ENCODE measurements at places on chromosomes 16 and 17. TPM values are rescaled to one million over a fixed set of nuclear protein-coding genes. Genes with fewer than 3 reads are reported as not detected.

DNA sequence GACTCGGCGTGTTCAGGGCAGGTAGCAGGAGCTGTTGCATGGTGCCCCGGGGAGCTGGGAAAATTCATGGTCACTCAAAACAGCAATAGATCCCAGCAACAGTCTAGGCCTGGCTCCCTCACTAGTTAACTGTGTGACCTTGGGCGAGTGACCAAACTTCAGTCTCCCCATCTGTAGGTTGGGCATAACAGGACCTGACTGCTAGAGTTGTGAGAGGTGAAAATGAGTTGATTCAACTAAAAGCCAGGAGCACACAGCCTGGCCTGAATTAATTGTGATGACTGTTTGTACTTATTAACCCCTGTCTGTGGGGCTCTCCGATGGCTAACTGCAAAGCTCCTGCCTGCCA lies 306.9 kb downstream of the SOX9 start:
- H3K36me3 ChIP-seq: no peaks in the 10 kb centered on the region
- DNase-seq: no peak
- H3K4me1 ChIP-seq: peaks cover 6% of the 10 kb centered on the region
- H3K4me3 ChIP-seq: no peak overlapping the region
- H3K27ac ChIP-seq: no peak overlapping the region

- H3K36me3 ChIP-seq: no peaks in the 10 kb centered on the region
- no peak overlapping the region for H3K4me3 ChIP-seq
- no peaks in the 10 kb centered on the region for H3K27me3 ChIP-seq
These were observed 123.7 kb downstream of the STX8 start for GRCh38 chr17:9451934-9452333.

DNA sequence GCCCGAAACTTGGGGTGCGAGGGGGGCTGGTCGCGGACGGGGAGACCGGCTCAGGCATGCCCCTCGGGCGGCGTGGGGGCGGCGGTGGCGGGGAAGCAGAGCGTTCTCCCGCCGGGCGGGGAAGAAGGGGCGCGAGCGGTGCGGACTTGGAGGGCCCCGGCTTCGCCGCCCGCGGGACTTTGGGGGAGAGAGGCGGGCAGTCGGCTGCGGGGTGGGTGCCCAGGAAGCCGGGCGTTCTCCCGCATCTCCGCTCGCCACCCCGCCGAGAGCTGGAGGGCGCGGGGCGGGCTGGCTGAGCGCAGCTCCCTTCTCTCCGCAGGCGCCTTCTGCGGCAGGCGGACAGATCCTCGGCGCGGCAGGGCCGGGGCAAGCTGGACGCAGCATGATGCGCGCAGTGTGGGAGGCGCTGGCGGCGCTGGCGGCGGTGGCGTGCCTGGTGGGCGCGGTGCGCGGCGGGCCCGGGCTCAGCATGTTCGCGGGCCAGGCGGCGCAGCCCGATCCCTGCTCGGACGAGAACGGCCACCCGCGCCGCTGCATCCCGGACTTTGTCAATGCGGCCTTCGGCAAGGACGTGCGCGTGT lies 772 bp downstream of the NTN1 start:
- H3K36me3 ChIP-seq: no peaks in the 10 kb centered on the region
- H3K4me1 ChIP-seq: peaks cover 7% of the 10 kb centered on the region
- peaks cover 57% of the 10 kb centered on the region for H3K27me3 ChIP-seq
- peak; percentile 8 for DNase-seq

DNA sequence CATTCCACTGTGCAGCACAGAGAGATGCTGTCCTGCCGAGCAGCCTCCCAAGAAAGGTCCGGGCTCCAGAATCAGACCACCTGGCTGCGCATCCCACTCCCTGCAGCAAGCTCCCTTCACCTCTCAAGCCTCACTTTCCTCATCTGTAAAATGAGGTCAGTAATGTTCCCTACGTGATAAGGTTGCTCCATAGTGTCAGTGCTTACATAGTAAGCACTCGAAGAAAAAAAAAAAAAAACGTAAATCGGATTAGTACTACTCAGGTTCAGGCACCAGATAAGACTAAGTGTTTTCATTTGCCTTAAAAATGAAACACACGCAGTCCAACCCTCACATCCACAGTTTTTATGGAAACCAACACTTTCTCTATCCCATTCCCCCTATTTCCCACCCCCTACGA lies 76.7 kb downstream of the CCT6B start:
- H3K36me3 ChIP-seq: no peaks in the 10 kb centered on the region
- H3K4me1 ChIP-seq: no peaks in the 10 kb centered on the region
- no peak for DNase-seq
- H3K4me3 ChIP-seq: no peak overlapping the region
- H3K27me3 ChIP-seq: peaks cover 15% of the 10 kb centered on the region

DNA sequence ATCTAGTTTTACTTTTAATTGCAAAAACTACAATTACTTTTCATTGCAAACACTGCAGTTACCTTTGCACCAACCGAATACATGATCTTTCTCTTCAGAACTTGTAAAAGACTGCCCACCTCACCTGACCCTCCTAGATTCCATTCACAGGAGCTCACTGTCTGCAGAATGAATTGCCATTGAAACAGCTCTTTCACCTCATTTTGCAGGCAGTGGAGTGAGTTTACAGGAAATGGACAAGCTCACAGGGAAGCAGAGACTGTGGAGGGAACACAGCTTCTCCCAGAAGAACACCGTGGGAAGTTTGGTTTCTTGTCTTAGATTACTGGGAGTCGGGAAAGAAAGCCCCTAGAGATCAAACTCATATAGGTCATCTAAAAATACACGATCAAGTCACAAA lies 439.7 kb upstream of the RBFOX1 start:
- H3K4me1 ChIP-seq: no peaks in the 10 kb centered on the region
- H3K27me3 ChIP-seq: no peaks in the 10 kb centered on the region
- no peaks in the 10 kb centered on the region for H3K36me3 ChIP-seq
- no peak overlapping the region for H3K4me3 ChIP-seq

GRCh38 chr16:15866451-15866850 lies 9.6 kb upstream of the MYH11 start:
- no peak overlapping the region for H3K27ac ChIP-seq
- H3K27me3 ChIP-seq: no peaks in the 10 kb centered on the region
- DNase-seq: no peak
- no peak overlapping the region for H3K4me3 ChIP-seq
- H3K4me1 ChIP-seq: no peaks in the 10 kb centered on the region

DNA sequence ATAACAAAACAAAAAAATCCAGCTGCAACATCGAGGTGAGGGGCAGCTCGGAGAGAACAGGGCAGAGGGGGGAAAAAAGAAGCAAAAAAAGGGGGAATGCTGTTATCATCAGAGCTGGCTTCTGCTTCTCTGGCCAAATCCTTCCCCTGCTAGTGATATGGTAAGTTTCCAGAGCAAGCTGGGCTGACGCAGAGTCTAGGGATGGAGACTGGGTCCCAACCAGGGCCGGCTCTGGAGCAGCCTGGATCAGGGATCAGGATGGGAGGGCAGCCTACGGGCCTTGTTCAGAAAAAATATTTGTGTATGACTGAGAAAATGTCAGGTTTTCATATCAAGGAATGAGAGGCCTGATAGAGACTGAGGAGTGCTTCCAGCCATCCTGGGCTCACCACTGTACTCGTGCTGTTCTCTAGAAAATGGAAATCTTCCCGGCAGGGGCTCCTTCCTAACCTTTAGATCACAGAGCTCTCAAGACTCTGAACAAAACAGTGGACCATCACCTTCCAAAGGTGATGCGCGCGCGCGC lies 726 bp upstream of the C1QTNF1 start:
- DNase-seq: no peak
- H3K27ac ChIP-seq: no peak overlapping the region
- peaks cover 6% of the 10 kb centered on the region for H3K4me1 ChIP-seq
- no peaks in the 10 kb centered on the region for H3K36me3 ChIP-seq
- peaks cover 12% of the 10 kb centered on the region for H3K27me3 ChIP-seq

DNA sequence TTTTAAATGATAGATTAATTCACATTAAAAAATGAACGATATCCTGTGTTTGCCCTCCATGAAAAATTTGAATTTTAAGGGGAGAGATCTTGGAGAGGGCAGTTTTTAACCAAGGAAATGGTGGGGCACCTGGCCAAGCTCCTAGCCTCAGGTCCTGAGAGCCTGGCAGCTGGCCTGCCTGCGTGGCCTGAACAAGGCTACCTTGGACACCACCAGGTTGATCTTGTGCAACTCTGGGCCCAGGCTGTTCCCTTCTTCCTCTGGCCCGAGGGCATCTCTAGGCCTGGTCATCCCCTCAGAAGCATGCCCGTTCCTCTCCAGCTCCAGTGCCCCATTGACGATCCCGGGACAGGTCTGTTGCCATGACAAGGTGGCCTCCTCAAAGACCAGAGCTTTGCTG lies 33.4 kb upstream of the LONP2 start:
- no peak overlapping the region for H3K27ac ChIP-seq
- peaks cover 9% of the 10 kb centered on the region for H3K27me3 ChIP-seq
- H3K4me1 ChIP-seq: peaks cover 2% of the 10 kb centered on the region
- no peak for DNase-seq

GRCh38 chr17:10337136-10337535 lies 35.7 kb downstream of the MYH13 start:
- no peaks in the 10 kb centered on the region for H3K27me3 ChIP-seq
- H3K4me1 ChIP-seq: no peaks in the 10 kb centered on the region
- no peak overlapping the region for H3K27ac ChIP-seq
- DNase-seq: no peak
- H3K36me3 ChIP-seq: no peaks in the 10 kb centered on the region
- H3K4me3 ChIP-seq: no peak overlapping the region

- H3K4me3 ChIP-seq: no peak overlapping the region
- no peak for DNase-seq
- H3K27ac ChIP-seq: no peak overlapping the region
- H3K27me3 ChIP-seq: peaks cover 8% of the 10 kb centered on the region
- no peaks in the 10 kb centered on the region for H3K4me1 ChIP-seq
These were observed 40.6 kb upstream of the XYLT1 start for GRCh38 chr16:17511340-17511739.

- H3K4me1 ChIP-seq: peaks cover 19% of the 10 kb centered on the region
- H3K27ac ChIP-seq: no peak overlapping the region
- DNase-seq: no peak
- H3K4me3 ChIP-seq: no peak overlapping the region
These were observed 57.7 kb upstream of the MAP3K14 start for GRCh38 chr17:45374501-45374900.

DNA sequence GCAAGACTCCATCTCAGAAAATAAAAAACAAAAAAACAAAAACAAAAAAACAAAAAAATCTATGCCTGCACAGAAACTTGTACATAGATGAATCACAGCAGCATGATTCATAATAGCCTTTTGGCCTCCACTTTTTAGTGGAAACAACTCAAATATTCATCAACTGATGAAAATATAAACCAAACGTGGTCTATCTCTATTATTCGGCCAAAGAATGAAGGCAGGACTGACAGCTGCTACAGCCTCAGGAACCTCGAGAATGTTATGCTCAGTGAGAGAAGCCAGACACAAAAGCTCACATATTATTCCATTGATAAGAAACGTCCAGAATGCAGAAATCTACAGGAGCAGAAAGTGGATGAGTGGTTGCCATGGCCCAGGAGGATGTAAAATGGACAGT lies 19.8 kb downstream of the PPL start:
- H3K27ac ChIP-seq: no peak overlapping the region
- H3K36me3 ChIP-seq: no peaks in the 10 kb centered on the region
- H3K4me1 ChIP-seq: no peaks in the 10 kb centered on the region

- DNase-seq: peak; percentile 80
- H3K27ac ChIP-seq: peak overlapping the region; percentile 71
- H3K4me1 ChIP-seq: peaks cover 34% of the 10 kb centered on the region
- no peaks in the 10 kb centered on the region for H3K36me3 ChIP-seq
These were observed 27.1 kb downstream of the TMEM235 start for GRCh38 chr17:78258323-78259191.

DNA sequence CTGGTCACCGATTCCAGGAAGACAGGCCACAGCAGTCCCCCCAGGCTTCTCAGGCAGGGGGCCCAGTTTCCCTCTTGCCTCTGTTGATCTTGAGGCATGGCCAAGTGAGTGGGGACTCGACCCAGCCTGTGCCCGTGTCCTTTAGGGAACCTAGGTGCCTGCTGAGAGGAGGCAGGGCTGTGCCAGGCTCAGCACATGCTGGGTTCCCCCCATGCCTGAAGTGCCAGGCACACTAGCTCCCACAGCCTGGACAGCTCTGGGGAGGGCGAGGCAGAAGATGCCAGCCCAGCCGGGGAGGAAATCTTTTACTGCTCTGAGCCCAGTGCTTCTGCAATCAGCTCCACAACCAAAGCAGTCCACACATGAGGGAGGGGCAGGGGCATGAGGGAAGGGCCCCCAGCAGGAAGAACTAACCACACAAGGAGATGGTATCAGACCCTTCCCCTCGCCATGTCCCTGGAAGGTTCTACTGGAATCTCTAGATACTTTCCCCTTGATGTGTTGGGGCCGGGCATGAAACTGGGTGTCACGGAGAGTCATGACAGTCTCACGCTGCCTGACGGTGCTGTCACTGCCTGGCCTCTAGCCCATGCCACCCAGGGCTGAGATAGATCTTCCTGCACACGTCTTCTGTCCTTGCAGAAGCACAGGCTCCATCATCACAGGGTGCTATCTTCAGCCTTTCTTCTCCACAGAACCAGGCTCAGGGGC lies 25.5 kb downstream of the MYO18A start:
- peak overlapping the region; percentile 85 for H3K27ac ChIP-seq
- H3K4me1 ChIP-seq: peaks cover 52% of the 10 kb centered on the region
- peak; percentile 44 for DNase-seq
- no peaks in the 10 kb centered on the region for H3K36me3 ChIP-seq
- H3K27me3 ChIP-seq: no peaks in the 10 kb centered on the region
- H3K4me3 ChIP-seq: peak overlapping the region; percentile 29

DNA sequence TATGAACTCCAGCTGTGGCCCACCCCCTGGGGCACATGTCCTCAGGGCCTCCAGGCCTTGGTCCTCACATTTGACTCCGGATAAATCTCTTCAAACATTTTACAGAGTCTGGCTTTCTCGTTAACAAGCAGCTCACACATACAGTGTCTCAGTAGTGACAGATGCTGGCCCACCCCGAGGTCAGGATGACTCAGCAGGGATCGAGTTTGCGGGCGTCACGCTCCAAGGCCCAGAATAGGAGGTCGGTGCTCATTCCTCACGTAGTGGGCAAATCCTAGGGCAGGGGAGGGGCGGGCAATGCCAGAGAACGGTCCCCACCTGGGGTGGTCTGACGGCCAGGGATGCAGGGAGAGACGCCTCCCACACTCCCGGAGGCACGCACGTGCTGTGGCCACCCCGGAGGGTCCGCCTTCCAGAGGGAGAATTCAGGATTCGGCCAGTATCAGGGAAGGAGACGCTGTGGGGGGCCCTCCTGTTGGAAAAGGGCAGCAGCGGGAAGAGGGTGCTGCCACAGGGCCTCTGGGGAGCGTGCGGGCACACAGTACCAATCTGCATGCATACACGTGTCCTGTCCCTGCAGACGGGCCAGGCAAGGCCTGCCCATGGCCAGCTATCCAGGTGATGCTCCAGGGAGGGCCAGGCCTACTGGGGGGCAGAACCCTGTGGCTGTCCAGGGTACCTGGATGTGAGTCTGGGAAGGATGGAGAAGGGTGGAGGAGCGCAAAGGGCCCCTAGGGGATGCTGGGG lies 8.6 kb downstream of the SLC7A5 start:
- H3K27me3 ChIP-seq: no peaks in the 10 kb centered on the region
- no peak for DNase-seq
- peak overlapping the region; percentile 82 for H3K27ac ChIP-seq
- H3K36me3 ChIP-seq: peaks cover 76% of the 10 kb centered on the region

GRCh38 chr17:32510466-32510865 lies 23.7 kb downstream of the CDK5R1 start:
- no peak for DNase-seq
- H3K4me1 ChIP-seq: peaks cover 35% of the 10 kb centered on the region
- no peak overlapping the region for H3K27ac ChIP-seq
- no peaks in the 10 kb centered on the region for H3K27me3 ChIP-seq
- no peak overlapping the region for H3K4me3 ChIP-seq

GRCh38 chr16:61993108-61993507 lies 43.1 kb downstream of the CDH8 start:
- H3K27ac ChIP-seq: no peak overlapping the region
- no peak overlapping the region for H3K4me3 ChIP-seq
- no peak for DNase-seq
- H3K36me3 ChIP-seq: no peaks in the 10 kb centered on the region

Gene CD300LB
- total RNA-seq: not detected

Gene ZCCHC14
- 5.9 TPM for total RNA-seq

Gene CCL8
- total RNA-seq: not detected

Gene HSD17B1
- total RNA-seq: 0.49 TPM

Gene HNF1B
- 0.60 TPM for total RNA-seq
